ENCODE measurements at places on chromosomes 1 and 21. TPM values are rescaled to one million over a fixed set of nuclear protein-coding genes. Genes with fewer than 3 reads are reported as not detected.

DNA sequence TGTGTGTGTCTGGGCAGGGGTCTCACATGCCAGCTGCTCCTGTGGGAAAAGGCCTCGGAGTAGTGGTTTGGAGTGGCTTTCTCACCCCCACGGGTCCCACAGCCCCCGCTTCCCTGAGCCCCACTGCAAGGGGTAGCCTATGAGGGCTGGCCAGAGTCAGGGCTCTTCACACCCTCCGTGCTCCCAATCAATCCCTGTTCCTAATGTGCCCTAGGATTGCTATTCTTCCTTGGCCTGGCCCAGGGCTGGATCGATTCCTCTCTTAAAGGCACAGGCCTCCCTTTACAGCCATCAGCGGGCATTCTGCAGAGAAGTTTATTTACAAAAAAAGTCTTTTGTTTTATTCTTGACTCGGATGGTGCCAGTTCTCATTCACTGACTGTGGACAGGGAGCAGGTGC lies 19.3 kb upstream of the ACTL8 start:
- H3K27me3 ChIP-seq = no peaks in the 10 kb centered on the region
- no peak overlapping the region for H3K4me3 ChIP-seq
- H3K36me3 ChIP-seq = no peaks in the 10 kb centered on the region
- H3K4me1 ChIP-seq = no peaks in the 10 kb centered on the region
- no peak overlapping the region for H3K27ac ChIP-seq
- no peak for DNase-seq

DNA sequence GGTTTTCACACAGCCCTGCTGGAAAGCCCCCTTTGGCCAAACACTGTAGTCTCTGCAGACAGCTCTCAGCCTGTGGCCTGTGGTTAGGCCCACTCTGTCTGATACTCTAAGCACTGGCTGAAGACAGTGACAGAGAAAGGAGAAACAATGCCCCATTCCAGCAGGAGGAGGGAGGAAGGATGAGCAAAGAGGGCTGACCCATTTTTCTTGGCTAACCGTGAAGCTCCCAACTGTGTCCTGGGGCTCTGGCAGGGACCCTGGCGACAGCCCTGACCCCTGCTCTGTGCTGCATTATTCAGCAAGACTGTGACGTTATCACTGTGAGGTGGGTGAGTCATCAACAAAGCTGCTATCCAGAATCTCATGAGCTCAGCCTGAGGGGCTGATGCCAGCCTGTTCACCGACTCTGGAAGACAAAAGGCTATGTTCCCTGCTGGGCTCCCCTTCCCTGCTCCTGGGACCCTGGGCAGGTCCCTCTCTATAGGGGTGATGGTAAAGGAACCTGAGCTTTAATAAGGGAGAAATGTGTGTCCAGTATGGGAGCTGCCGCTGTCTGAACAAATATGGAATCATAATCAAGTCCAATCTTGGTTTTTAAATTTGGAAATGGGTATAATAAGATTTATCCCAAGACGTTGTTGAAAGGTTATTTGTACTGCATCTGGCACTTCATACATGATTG lies 107.0 kb downstream of the RHOU start:
- H3K36me3 ChIP-seq = peaks cover 7% of the 10 kb centered on the region
- no peaks in the 10 kb centered on the region for H3K27me3 ChIP-seq
- no peak for DNase-seq

DNA sequence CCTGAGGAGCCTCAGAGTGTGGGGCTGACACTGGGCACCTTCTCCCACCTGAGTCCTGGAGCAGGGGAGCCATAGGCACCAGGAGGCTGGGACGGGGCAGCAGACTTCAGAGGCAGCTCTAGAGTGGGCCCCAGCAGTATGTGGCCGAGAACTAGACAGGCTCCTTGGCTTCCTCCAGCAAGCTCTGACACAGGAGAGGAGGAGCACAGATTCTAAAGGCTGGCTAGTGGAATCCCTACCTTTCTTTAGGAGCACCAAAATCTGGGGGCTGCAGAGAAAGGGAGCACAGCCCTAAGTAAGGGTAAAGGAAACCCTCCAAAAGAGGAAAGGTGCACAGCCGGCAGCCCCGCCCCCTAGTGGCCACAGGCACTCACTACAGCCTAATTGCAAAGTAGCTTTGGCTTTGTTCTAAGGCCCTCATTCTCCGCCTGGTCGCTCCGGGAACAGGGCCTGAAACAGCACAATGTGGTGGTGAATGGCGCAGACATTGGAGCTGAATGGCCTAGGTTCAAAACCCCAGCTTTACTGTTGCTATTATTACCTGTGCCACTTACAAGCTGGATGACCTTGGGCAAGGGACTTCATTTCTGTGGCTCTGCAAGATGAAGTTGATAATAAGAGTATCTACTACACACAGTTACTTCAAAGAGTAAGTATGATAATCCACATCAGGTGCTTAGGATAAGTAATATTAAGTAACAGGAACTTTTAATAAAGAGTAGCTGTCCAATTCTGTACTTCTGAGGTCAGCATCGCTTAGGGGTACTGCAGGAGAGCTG lies 8.8 kb upstream of the GUCA2A start:
- peak; percentile 68 for DNase-seq
- no peak overlapping the region for H3K4me3 ChIP-seq
- H3K4me1 ChIP-seq = no peaks in the 10 kb centered on the region
- H3K36me3 ChIP-seq = peaks cover 2% of the 10 kb centered on the region
- no peaks in the 10 kb centered on the region for H3K27me3 ChIP-seq
- H3K27ac ChIP-seq = no peak overlapping the region

DNA sequence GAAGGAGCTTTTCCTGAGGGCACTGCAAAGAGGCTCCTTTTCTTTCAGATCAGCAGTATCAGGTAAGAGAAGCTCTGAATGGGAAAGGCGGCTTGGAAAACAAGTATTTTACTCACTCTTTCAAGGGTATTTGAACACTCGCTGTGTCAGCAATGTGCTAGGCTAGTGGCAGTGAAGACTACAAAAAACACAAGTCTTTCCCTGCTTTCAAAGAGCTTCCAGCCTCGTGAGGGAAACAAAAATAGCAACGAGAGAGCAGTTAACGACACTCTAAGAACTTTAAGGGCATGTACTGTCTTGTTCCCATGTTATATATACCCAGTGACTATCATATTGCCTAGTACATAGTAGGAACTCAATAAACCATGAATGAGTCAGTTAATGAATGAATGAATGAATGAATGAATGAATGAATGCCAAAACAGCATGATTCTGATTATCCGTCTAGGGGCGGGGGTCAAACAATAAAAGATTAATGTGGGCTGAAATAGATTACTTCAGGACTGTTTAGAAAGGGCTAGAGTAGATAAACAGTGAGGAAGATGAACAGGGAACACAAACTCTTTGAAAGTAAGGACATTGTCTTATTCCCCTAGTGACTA lies 14.2 kb upstream of the MCOLN3 start:
- peak overlapping the region; percentile 37 for H3K27ac ChIP-seq
- no peaks in the 10 kb centered on the region for H3K36me3 ChIP-seq
- no peak for DNase-seq
- H3K4me3 ChIP-seq = peak overlapping the region; percentile 79
- H3K4me1 ChIP-seq = peaks cover 20% of the 10 kb centered on the region
- H3K27me3 ChIP-seq = peaks cover 20% of the 10 kb centered on the region

DNA sequence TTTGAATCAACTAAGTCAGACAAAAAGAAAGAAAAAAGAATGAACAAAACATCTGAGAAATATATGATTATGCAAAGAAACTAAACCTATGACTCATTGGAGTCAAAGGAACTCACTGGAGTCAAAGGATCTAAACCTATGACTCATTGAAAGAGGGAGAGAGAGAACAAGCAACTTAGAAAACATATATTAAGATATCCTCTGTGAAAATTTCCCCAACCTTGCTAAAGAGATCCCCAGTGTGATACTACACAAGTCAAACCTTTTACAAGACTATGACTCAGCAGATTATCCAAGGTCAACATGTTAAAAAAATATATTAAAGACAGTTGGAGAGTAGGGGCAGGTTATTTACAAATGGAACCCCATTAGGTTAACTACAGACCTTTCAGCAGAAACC lies 1538.3 kb downstream of the NCAM2 start:
- H3K27ac ChIP-seq = no peak overlapping the region
- H3K36me3 ChIP-seq = no peaks in the 10 kb centered on the region
- no peaks in the 10 kb centered on the region for H3K4me1 ChIP-seq
- DNase-seq = no peak

- H3K4me1 ChIP-seq = peaks cover 37% of the 10 kb centered on the region
- peak; percentile 87 for DNase-seq
- H3K27me3 ChIP-seq = no peaks in the 10 kb centered on the region
- H3K4me3 ChIP-seq = no peak overlapping the region
Measured at GRCh38 chr1:9289090-9289534, 3.6 kb upstream of the SPSB1 start.

DNA sequence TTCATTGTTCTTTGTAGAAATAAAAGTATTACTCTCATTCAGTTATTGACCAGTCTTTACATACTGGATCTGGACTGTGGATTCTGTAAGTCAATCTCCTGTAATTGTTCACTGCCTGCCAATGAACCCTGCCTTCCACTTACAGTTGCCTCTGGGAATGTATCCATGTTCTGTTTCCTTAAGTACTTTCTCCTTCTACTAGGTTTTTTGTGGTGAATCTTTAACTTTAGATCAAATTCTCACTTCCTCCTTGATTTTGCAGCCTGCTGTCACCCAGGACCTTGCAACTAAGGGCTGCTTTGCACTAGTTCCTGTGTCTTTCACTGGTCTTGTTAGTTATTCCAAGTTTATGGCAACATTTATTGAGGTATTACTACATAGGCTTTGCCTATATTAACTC lies 28.2 kb upstream of the ANKRD13C start:
- DNase-seq = no peak
- H3K36me3 ChIP-seq = no peaks in the 10 kb centered on the region
- peaks cover 4% of the 10 kb centered on the region for H3K27me3 ChIP-seq
- H3K4me1 ChIP-seq = no peaks in the 10 kb centered on the region
- no peak overlapping the region for H3K4me3 ChIP-seq

- peak; percentile 33 for DNase-seq
- peak overlapping the region; percentile 86 for H3K4me3 ChIP-seq
- H3K27ac ChIP-seq = peak overlapping the region; percentile 87
- peaks cover 24% of the 10 kb centered on the region for H3K4me1 ChIP-seq
Measured at GRCh38 chr1:179228783-179229213, 679 bp downstream of the ABL2 start.

DNA sequence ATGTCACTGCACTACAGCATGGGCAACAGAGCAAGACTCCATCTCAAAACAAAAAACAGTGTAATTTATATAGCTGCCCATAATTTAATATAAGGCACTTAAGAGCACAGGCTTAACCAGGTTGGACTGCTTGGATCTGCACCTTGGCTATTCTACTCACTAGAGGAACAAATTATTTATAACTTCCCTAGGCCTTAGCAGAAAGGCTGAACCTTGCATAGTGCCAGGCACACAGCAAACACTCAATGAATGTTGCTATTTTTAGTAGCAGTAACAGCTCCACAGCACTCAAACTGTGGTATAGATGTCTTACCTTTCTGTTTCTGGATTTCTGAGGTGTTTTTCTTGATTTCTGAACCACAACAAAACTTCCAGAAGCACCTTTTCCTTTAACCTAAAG lies 19.8 kb downstream of the HP1BP3 start:
- H3K4me1 ChIP-seq = no peaks in the 10 kb centered on the region
- DNase-seq = no peak
- H3K36me3 ChIP-seq = peaks cover 57% of the 10 kb centered on the region
- H3K27ac ChIP-seq = no peak overlapping the region

DNA sequence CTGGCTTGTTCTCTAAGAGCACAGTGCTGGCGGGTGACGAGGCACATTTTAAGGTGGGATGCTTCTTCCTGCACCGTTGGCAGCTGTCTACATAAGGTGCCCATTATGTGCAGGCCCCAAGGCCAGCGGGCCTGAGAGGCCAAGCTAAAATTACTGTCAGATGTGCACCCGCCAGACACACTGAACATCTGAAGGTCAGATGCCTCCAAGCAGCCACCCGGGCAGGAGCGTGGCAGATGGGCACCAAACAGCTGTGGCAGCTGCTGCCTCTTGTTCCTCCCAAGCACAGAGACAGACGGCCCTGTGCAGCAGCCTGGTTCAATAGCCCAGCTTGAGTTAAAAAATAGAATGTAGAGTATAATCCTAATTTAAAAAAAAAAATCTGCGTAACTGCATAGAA lies 211.9 kb upstream of the EDN2 start:
- DNase-seq = no peak
- no peaks in the 10 kb centered on the region for H3K27me3 ChIP-seq
- H3K27ac ChIP-seq = no peak overlapping the region
- peaks cover 2% of the 10 kb centered on the region for H3K4me1 ChIP-seq

DNA sequence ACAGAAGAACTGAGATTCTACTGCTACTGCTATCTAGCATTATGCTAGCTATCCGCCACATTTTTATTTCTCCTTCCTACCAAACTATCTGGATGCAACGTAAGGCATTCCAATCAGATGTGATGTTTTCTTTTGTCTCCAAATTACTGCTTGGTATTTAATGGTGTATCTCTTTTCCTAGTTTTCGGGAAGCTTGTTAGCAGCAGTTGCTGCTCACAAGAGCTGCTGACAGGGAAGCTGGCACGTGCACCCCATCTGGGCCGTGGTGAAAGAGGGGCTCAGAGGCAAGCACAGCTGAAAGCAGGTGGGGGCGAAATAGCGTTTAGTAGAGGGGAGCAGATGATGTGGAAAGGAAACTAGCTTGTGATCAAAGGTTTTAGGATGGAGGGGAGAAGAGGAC lies 57.3 kb downstream of the JAK1 start:
- DNase-seq = no peak
- peaks cover 10% of the 10 kb centered on the region for H3K36me3 ChIP-seq
- H3K4me1 ChIP-seq = peaks cover 50% of the 10 kb centered on the region
- no peaks in the 10 kb centered on the region for H3K27me3 ChIP-seq

- no peak overlapping the region for H3K27ac ChIP-seq
- no peaks in the 10 kb centered on the region for H3K27me3 ChIP-seq
- no peaks in the 10 kb centered on the region for H3K36me3 ChIP-seq
- no peak for DNase-seq
- no peak overlapping the region for H3K4me3 ChIP-seq
Measured at GRCh38 chr1:232376632-232377493, 253.1 kb downstream of the SIPA1L2 start.

DNA sequence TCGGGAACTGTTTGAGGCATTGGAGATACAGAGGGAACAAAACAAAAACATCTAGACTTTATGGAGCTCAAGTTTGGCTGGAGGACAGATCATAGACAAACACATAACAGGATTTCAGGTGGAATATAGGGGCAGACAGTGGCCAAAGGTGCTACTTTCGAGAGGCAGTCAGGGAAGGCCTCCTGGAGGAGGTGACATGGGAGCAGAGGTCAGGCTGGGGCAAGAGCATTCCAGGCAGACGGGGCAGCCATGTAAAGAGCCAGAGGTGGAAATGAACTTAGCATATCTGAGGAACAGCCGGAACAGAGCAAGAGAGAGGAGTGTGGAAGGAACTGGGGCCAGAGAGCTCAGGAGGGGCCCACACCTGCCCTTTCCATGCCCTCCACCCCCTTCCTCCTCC lies 122.3 kb downstream of the DMRTB1 start:
- H3K4me3 ChIP-seq = no peak overlapping the region
- no peak overlapping the region for H3K27ac ChIP-seq
- no peak for DNase-seq
- H3K27me3 ChIP-seq = peaks cover 2% of the 10 kb centered on the region
- H3K4me1 ChIP-seq = peaks cover 15% of the 10 kb centered on the region

Gene LIPI
- not detected for total RNA-seq

Gene CYP4Z1
- total RNA-seq = not detected

Gene HMCN1
- 0.07 TPM for total RNA-seq

Gene OLFM3
- total RNA-seq = not detected

Gene ZBED6
- 19.4 TPM for total RNA-seq
